ENCODE measurements at places on chromosomes 7 and 10. TPM values are rescaled to one million over a fixed set of nuclear protein-coding genes. Genes with fewer than 3 reads are reported as not detected.

Gene SOSTDC1
- total RNA-seq = 0.83 TPM

GRCh38 chr7:54084340-54084739, 457.8 kb upstream of the VSTM2A start:
- no peak overlapping the region for H3K4me3 ChIP-seq
- H3K36me3 ChIP-seq = no peaks in the 10 kb centered on the region
- no peaks in the 10 kb centered on the region for H3K27me3 ChIP-seq
- no peak overlapping the region for H3K27ac ChIP-seq
- no peak for DNase-seq

DNA sequence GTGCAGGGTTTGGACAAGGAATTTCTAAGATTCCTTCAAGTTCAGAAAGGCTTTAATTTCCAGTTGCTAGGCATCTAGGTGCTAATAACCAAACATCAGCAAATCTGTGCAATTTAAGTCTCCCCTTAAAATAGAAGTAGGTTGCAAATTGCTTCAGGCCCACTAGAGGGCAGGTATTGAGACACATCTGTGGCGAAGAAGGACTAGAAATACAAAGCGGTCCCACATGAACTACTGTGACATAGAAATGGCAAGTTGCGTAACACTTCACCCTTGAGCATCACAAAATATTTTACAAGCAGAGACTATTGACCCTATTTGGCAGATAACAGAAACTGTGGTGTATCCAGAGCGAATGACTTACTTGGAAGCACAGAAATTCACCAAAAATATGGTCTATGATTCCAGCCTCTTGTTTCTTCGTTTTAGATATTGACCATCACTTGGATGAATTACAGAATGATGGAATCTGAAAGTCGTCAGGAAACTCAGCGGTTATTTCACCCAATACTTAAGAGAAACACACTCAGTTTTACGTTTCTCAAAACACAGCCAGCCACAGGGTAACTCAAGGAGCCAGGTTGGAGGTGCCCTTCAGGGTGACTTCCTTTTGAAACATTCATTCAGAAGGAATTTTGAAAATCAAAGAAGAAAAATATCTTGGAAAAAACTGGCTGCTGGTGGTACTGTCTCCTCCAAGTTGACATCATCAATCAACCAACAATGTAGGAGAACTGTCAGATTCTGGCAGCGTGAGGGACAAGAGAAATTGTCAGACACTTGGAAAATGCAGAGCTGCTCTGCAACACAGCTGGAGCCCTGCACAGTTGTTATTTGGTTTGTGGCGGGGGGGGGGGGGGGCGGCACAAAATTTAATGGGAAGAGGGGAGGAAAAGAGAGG, 256.3 kb upstream of the MINDY3 start:
- no peaks in the 10 kb centered on the region for H3K27me3 ChIP-seq
- no peak overlapping the region for H3K27ac ChIP-seq
- H3K36me3 ChIP-seq = no peaks in the 10 kb centered on the region

- DNase-seq = no peak
- no peak overlapping the region for H3K4me3 ChIP-seq
- no peaks in the 10 kb centered on the region for H3K36me3 ChIP-seq
- no peaks in the 10 kb centered on the region for H3K27me3 ChIP-seq
These were observed 225.0 kb downstream of the CACNB2 start for GRCh38 chr10:18364987-18365775.

Gene CYP3A4
- total RNA-seq = not detected

Gene SPDYE16
- not detected for total RNA-seq

Gene CUZD1
- total RNA-seq = 0.63 TPM

- DNase-seq = no peak
- no peaks in the 10 kb centered on the region for H3K27me3 ChIP-seq
- peaks cover 31% of the 10 kb centered on the region for H3K4me1 ChIP-seq
- no peak overlapping the region for H3K4me3 ChIP-seq
- no peak overlapping the region for H3K27ac ChIP-seq
These were observed 4.3 kb downstream of the PLEKHA8 start for GRCh38 chr7:30032310-30033125.

DNA sequence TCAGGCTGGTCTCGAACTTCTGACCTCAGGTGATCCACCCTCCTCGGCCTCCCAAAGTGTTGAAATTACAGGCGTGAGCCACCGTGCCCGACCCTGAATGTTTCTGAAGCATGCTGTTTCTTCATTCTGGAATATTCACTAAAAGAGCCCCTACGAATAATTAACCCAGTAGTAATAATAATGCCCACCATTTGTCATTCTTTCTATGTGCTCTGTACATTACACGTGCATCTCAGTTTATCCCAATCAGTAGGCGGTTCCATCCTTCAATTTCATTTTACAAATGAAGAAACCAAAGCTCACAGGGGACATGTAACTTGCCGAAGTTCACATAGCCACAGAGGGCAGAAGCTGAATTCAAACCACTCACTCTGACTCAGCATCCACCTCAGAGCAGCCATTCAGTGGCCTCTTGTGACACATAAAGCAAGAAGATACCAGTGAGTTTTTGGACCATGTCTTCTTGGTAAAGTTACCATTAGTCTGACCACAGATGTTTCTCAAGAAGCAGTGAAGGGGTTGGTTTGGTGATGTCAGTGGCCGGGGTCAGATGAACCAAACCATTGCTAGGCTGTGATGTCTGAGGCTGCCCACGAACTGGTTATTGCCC, 71.9 kb upstream of the DUSP5 start:
- H3K27ac ChIP-seq = no peak overlapping the region
- H3K4me3 ChIP-seq = no peak overlapping the region
- H3K27me3 ChIP-seq = no peaks in the 10 kb centered on the region
- DNase-seq = no peak
- peaks cover 3% of the 10 kb centered on the region for H3K4me1 ChIP-seq

DNA sequence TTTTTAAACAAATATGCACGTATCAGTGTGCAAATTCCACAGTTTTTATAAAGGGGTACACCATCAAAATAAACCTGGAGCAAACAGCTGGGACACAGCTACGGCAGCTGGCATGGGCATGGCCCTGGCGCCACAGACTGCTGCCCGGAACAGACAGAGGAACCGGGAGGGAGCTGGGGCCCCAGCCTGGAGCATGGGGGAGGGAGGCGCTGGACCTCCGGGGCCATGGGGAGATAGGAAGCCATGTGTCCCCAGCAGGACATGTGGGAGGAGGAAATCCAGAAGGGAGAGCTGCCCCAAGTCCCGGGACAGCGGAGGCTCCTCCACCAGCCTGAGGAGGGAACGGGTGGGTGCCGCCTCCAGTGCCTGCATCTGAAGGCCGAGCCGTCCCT, 180.1 kb downstream of the MAD1L1 start:
- H3K4me3 ChIP-seq = no peak overlapping the region
- no peak overlapping the region for H3K27ac ChIP-seq
- H3K27me3 ChIP-seq = no peaks in the 10 kb centered on the region

GRCh38 chr10:32746869-32747268, 211.2 kb downstream of the ITGB1 start:
- no peaks in the 10 kb centered on the region for H3K4me1 ChIP-seq
- H3K36me3 ChIP-seq = peaks cover 11% of the 10 kb centered on the region
- no peaks in the 10 kb centered on the region for H3K27me3 ChIP-seq
- no peak overlapping the region for H3K4me3 ChIP-seq
- DNase-seq = no peak
- H3K27ac ChIP-seq = no peak overlapping the region

Gene BAZ1B
- total RNA-seq = 55.3 TPM

DNA sequence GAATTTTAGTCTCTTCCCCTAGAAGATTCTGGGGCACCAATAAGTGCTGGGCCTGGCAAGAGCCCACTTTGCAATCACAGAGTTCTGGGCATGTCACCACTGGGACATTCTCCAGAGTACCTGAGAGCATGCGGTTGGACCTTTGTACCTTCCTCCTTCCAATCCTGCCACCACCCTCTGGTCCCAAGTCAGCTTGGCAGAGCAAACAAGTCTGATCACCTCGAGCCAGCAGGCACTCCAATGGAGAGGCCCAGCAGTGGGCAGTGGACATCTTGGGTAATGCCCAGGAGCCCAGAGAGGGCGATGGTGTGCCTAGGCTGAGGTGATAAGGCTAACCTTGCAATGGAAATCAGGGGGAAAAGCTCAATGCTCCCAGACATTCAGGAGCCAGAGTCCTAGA, 43.4 kb downstream of the SH3PXD2A start:
- H3K36me3 ChIP-seq = no peaks in the 10 kb centered on the region
- H3K27ac ChIP-seq = no peak overlapping the region
- no peak overlapping the region for H3K4me3 ChIP-seq
- no peaks in the 10 kb centered on the region for H3K27me3 ChIP-seq
- H3K4me1 ChIP-seq = peaks cover 23% of the 10 kb centered on the region
- no peak for DNase-seq

Gene MASTL
- total RNA-seq = 3.0 TPM

GRCh38 chr7:69775231-69775771, 177.0 kb downstream of the AUTS2 start:
- H3K27ac ChIP-seq = peak overlapping the region; percentile 11
- peaks cover 48% of the 10 kb centered on the region for H3K4me1 ChIP-seq
- DNase-seq = no peak
- H3K4me3 ChIP-seq = no peak overlapping the region
- no peaks in the 10 kb centered on the region for H3K27me3 ChIP-seq
- no peaks in the 10 kb centered on the region for H3K36me3 ChIP-seq

Gene ORAI2
- total RNA-seq = 10.8 TPM

Gene EGR2
- 1.3 TPM for total RNA-seq

Gene BCL7B
- total RNA-seq = 107 TPM

GRCh38 chr7:92621026-92621540, 30.9 kb upstream of the FAM133B start:
- no peak for DNase-seq
- H3K27ac ChIP-seq = peak overlapping the region; percentile 61
- peaks cover 13% of the 10 kb centered on the region for H3K4me1 ChIP-seq

Gene LANCL2
- 10.0 TPM for total RNA-seq

- H3K27ac ChIP-seq = no peak overlapping the region
- H3K36me3 ChIP-seq = no peaks in the 10 kb centered on the region
- DNase-seq = no peak
- H3K4me3 ChIP-seq = no peak overlapping the region
- H3K27me3 ChIP-seq = no peaks in the 10 kb centered on the region
- H3K4me1 ChIP-seq = peaks cover 5% of the 10 kb centered on the region
These were observed 49.5 kb downstream of the CHN2 start for GRCh38 chr7:29243910-29244655.

DNA sequence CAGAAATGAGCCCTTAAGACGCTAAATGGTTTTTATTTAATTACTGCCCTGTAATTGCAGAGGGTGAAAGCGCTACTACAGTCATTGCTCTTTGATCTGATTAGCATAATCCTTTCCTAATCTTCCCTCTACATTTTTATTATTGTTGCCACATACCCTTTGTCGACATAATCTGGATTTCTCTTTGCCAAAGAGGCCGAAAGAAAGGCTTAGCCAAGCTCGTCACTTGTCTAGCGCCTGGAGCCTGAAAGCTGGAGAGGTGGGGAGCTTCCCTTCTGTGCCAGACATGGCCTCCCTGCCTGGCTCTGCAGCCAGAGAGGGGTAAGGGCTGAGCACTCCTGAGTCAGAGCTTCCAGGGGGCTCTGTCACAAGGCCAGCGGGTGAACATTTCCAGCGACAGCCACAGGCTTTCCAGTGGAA, 145.9 kb downstream of the PRKAG2 start:
- no peaks in the 10 kb centered on the region for H3K27me3 ChIP-seq
- H3K36me3 ChIP-seq = no peaks in the 10 kb centered on the region
- no peak overlapping the region for H3K4me3 ChIP-seq
- no peak for DNase-seq

- H3K4me3 ChIP-seq = no peak overlapping the region
- no peaks in the 10 kb centered on the region for H3K36me3 ChIP-seq
- no peaks in the 10 kb centered on the region for H3K27me3 ChIP-seq
- DNase-seq = no peak
- H3K27ac ChIP-seq = no peak overlapping the region
- H3K4me1 ChIP-seq = peaks cover 10% of the 10 kb centered on the region
These were observed 167.4 kb downstream of the IMMP2L start for GRCh38 chr7:111394891-111395290.

DNA sequence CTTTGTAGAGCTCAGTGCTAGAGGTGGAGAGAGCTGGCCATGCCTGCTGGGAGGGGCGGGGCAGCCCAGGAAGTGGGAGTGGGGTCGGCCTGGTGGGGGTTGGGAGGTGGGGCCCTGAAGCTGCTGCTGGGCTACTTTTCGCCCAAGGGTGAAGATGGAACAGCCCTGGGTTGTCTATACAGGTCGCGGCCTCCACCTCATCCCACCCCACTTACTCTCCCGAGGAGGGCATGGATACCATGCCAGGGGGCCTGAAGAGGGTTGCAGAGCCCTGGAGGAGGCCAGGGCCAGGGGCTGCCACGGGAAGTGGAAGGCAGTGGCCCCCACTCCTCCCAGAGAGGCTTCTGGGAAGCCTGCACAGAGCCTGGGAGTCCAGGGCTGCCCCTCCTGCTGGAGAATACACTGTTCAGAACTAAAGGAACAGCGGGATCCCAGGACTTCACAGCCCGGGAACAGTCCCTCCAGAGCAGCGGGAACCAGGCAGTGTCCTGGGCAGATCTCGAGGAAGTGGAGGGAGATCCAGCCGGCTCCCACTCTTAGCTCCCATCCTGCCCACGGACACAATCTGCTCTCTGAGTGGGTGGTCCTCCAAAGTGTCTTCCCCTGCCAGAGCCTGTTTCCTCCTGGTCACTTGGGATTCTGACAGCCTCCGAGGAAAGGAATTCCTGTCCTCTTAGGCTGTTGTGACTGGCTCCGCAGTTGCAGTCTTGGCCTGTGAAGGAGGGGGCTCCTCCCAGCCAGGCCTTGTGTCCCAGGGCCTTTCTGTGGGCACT, 23.5 kb downstream of the MAT1A start:
- no peaks in the 10 kb centered on the region for H3K4me1 ChIP-seq
- no peaks in the 10 kb centered on the region for H3K36me3 ChIP-seq
- H3K27ac ChIP-seq = no peak overlapping the region
- no peak overlapping the region for H3K4me3 ChIP-seq

Gene MYH16
- not detected for total RNA-seq

DNA sequence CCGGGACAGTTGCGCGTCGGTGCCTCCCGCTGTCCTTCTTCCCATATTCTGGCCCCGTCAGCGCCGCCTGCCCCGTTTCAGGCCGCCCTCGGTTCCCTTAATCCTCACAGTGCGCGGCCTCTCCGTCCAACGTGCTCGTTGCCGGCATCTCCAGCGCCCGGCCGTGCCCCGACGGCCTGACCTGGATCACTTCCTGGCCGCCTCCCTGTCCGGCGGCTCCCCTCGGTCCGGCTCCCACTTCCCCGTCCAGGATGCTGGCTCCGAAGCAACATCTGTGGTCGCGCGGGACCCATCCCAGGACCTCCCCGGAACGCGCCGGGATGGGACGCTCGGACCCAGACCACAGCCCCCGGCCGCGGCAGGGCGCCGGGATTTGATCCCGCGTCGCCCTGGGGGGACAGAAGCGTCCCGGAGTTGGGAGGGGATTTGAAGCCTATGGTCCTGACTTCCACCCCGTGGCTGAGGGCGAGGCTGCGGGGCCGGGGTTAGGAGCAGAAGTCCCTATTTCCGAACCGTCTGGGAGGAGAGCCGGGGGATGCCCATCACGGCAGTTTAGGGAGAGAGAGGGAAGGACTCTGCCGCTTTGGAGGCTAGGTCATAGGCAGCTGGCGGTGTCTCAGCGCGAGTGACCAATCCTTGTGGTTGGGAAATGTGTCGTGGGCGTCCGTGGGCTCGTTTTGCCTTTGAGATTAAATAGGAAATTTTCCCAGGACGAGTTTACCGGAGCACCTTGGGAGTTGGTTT, 53.8 kb downstream of the KCTD7 start:
- no peak for DNase-seq
- peak overlapping the region; percentile 99 for H3K27ac ChIP-seq
- H3K36me3 ChIP-seq = no peaks in the 10 kb centered on the region

GRCh38 chr7:84112771-84113170, 81.8 kb downstream of the SEMA3A start:
- H3K36me3 ChIP-seq = no peaks in the 10 kb centered on the region
- H3K27ac ChIP-seq = peak overlapping the region; percentile 46
- DNase-seq = no peak
- H3K27me3 ChIP-seq = no peaks in the 10 kb centered on the region

GRCh38 chr10:78255796-78256638, 222.4 kb downstream of the RPS24 start:
- peaks cover 12% of the 10 kb centered on the region for H3K4me1 ChIP-seq
- no peaks in the 10 kb centered on the region for H3K36me3 ChIP-seq
- DNase-seq = no peak
- no peak overlapping the region for H3K4me3 ChIP-seq
- peak overlapping the region; percentile 45 for H3K27ac ChIP-seq
- H3K27me3 ChIP-seq = no peaks in the 10 kb centered on the region

Measured in esophagus muscularis mucosa (tissue), 4 donors.